ENCODE measurements at places on chromosomes 6 and 20.
A peak's percentile ranks its signal among the peaks of the same experiment; 100 is the strongest.

- DNase-seq: no peak
Measured at GRCh38 chr6:43869792-43870659, 100.0 kb downstream of the VEGFA start.

DNA sequence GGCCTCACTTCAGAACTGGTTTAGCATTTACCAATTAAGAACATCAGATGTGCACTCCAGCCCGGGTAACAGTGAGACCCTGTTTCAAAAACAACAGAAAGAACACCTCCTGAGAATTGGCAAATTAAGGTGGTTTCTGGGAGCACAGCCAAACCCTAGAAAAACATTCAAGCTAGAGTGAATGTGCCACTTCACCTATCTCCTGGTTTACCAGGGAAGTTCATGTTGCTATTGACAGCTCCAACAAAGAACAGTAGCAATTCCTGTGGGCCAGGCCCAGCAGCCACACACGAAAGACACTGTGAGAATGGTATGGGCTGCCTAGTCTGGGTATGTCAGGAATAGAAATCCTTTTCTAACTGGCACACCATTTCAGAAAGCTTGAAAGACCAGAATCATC is 4.9 kb downstream of the POLR1C start:
- DNase-seq: no peak

GRCh38 chr6:125361868-125362267 is 60.1 kb upstream of the HDDC2 start:
- no peak for DNase-seq

DNA sequence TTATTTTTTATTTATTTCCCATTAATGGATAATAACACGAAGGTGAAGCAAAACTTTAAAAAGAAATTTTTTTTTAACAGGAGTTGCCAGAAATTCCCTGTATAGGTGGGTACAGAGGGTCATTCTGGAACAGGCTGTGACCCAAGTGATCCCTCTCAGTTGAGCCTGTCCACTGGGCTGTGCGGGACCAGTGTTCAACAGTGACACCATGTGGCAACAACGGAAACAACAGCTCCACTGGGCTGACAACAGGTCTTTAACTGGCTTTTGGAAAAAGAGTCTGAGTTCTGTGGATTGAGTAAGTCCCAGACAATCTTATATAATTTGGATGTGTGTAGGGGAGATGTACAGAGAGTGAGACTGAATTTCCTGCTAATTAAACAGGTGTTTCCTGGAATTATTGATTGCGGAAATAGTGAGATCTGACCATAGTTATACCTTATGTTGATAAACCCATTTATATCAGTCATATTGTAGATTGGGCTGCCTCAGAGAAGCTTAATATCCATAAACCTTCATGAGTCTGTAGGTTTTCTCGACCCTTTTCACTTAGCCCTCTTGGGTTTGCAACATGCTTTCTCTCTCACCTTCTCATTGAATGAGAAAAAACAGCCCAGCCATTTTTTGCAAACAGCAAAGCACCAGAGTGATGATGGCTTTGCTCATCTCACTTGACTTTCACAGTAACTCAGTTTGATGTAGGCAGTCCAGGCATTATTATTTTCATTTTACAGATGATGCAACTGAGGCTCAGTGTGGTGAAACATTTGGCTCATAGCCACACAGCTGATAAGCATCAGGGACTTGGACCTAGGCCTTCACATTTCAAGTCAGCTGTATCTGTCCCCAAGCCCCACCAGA is 17.5 kb downstream of the KIAA1755 start:
- DNase-seq: no peak

GRCh38 chr6:109686566-109687265 is 4.3 kb downstream of the AK9 start:
- no peak for DNase-seq

DNA sequence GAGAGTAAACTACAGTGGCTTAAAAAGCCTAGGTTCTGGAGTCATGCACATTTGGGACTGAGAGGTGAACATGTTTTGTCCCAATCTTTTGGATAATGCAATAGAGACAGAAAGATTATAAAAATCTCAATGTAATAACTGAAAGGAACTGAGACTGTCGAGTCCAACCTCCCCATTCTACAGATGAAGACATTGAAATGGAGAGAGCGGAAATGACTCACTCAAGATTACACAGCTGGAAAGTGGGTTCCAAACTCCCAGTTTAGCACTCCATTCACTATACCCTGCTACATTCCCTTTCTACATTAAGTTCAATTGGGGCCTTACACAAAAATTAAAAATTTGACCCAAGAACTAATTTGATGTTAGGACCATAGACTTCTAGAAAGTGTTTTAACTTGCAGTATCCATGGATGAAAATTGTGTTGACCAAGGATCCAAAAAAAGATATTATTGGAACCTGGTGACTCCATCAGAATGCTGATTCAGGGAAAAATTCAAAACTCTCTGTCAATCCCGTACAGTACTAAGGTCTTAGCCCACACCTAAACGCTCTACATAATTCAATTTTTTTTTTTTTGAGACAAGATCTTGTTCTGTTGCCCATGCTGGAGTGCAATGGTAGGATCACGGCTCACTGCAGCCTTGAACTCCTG is 1.5 kb upstream of the ILRUN start:
- no peak for DNase-seq

DNA sequence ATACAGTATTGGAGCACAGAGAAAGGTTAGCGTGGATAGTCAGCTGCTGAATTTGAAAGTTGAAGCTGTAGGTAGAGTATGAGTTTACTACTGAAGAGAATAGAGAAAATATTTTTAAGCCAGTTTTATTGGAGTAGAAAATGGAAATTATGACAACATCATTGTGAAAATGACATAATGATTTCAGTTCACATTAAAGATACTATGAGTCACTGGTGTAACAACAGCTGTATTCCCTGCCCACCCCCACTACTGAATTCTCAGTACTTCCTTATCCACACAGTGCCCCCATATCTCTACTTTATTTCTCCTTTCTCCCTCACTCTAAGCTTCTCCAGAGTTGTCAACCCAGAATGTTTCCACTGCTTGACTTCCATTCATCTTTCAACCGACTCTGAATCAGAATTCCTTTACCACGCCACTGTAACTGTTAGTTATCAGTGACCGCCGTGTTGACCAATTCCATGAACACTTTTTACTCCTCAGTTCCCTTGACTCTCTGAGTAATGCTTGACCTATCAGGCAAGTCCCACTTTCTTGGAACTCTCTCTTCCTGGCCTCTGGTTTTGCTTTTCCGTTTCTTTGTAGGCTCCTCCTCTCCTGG is 139.6 kb downstream of the AIG1 start:
- DNase-seq: no peak

DNA sequence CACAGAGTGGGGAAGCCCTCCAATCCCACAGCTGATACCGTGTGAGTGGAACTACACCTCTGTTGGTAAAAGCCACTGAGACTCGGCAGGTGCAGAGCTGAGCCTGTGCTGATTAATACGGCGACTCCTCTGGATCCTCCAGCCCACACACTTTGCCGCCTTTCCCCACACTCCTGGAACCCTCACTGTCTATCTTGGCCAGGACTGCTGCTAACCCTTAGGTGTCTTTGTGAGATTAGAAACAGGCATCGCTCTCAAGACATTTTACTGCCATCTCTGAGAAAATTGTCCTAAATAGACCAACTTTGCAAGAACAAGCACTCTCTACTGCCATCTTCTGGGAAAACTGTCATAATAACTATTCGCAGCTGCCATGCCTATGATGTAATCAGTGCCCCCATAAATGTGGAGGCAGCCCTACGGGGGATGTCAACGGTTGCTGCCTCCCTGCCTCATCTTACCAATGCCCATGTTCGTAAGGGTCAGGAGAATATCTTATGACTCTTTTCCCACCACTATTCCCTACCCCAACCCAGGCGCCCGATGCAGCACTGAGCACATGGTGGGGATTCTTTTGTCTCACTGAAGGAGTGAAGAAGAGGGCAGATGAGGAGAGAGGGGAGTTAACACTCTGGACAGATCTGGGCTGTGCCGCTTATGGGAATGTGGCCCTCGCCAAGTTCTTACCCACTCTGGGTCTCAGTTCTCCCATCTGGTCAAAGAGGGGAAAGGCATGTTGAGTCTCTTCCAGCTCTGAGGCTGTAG is 26.1 kb upstream of the KCNB1 start:
- no peak for DNase-seq

- DNase-seq: no peak
Measured at GRCh38 chr6:148307405-148307804, 35.2 kb upstream of the SASH1 start.

DNA sequence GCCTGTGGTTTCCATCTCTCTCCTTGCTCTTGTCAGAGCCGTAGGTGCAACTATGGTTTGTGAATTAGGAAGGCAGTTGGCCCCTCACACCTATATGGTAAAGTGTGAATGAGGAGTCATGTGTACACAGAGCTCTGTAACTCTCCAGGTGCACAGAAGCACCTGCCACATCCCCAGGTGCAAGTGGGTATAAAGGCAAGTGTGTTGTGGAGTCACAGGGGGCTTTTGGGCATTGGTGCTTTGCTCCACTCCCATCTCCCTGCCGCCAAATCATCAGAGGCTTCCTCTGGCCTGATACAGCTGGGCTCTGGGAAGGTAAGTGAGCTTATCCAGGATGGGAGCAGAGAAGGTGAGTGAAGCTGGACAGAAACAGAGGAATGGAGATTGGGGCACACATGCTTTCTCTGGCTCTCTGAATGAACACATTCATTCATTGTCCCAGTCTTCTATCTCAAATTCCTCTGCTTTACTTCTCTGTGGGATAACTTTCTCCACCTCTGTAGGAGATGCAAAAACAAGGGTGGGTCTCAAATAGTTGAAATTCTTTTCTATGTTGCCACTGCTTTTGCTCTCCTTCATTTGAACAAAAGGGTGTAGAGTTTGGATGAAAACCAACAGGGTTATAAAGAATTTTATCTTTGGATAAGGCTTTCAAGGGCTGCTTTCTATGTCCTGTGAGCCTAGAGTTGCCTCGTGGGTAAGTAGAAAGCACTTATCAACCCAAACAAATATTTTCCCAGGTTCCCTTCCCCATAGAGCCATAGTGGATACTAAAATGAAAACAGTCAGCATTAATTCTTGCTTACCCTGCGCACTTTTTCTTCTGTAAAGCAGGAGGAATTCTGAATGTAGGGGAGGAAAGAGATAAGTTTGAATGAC is 45.0 kb upstream of the RIPOR2 start:
- no peak for DNase-seq

- no peak for DNase-seq
Measured at GRCh38 chr20:58222446-58222845, 6.0 kb downstream of the ANKRD60 start.

- DNase-seq: no peak
Measured at GRCh38 chr20:59571151-59571550, 33.2 kb upstream of the PHACTR3 start.

DNA sequence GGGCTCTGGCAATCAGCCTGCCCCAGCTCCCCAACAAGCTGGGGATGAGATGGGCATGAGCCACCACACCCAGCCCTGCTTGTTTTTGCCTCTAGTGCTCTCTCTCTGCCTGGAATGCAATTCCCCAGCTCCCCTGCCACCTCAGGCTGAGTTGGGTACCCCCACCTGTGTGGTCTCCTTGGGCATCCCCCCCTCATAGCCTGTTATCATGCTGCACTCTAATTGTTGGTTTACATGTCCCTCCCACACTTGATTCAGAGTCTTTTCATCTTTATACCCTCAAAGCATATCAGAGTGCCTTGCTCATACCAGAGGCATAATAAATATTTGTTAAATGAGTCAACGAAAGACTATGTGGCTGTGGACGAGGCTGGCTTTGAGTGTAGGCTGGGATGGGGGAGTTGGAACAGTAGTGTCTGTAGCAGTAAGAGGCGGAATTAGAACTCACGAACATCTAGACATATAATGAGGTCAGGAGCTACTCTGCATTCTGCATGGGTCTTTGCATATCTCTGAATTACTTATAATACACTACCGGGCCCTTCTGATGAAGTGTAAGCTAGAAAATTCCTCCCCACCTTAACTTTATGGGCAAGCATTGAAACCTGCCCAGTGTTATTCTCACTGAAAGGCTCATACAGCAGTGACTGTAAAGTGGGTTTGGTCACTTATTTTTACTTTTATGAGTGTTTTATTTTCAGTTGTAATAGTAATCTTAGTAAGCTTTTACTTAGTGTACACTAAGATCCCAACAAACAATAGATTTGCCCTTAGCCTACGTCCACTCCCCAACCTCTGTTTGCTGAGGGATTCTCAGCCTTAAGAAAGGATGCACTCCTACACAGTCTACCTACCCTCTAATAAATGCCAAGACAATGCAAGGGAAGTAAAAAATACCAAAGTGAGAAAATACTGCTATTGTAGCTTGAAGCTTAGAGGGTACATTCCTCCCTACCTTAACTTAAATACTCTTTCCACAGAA is 58.7 kb downstream of the EDN1 start:
- no peak for DNase-seq

DNA sequence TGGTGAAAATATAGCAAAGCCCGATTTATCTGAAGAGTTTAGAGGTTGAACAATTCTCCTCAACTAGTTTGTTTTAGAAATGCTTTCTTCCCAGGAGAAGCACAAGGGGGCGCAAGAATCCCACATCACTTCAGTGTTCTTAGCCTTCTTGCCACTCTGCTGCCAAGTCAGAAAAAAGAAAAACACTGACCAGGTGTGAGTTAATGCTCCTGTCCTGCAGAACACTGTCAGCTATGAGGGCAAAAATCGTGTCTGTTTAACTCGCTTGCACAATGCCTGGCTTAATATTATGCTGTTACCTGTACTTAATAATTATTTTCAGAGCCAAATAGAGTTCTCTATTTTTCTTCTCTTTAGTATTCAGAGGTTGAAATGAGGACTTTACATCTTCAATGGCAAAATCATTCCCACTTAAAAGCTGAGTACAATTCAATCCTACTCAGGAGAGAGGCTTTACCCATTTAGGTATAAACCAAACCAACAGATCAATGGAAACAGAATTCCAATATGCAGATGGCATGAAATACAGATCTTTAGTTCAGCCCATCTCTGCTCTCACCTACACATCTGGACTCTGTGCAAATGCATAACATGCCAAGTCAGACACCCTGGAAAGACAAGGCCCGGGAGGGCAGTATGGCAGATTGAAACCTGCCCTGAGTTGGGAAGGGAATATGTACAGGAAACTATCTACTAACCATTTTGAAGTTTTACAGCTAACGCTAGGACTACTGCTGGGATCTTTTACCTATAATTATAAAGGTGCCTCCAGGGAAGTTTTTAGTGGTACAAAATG is 71.4 kb upstream of the TULP1 start:
- peak; percentile 47 for DNase-seq

GRCh38 chr6:134324141-134324540 is 6.2 kb upstream of the SGK1 start:
- DNase-seq: no peak
